HFFc6 (cell line): ENCODE measurements at places on chromosomes 13 and 19. TPM values are rescaled to one million over a fixed set of nuclear protein-coding genes. Genes with fewer than 3 reads are reported as not detected.

GSX1 gene
- total RNA-seq: not detected in 3 replicates

IFNL1 gene
- not detected in 3 replicates for total RNA-seq

KLK15 gene
- total RNA-seq: not detected in 3 replicates

- H3K27me3 ChIP-seq: no peaks in the 10 kb centered on the region; the same call in 1 of the 2 replicates
- H3K4me3 ChIP-seq: no peak overlapping the region
- H3K36me3 ChIP-seq: peaks cover 26% of the 10 kb centered on the region
- no peak for DNase-seq
- peaks cover 7% of the 10 kb centered on the region for H3K4me1 ChIP-seq
Observed at GRCh38 chr19:53057904-53058580, 13.5 kb downstream of the ERVV-2 start.

GRCh38 chr13:97245011-97245410 is 22.9 kb downstream of the MBNL2 start:
- H3K27me3 ChIP-seq: peaks cover 2% of the 10 kb centered on the region; the same call in 1 of the 2 replicates
- no peak for DNase-seq
- H3K4me3 ChIP-seq: no peak overlapping the region
- peaks cover 82% of the 10 kb centered on the region for H3K4me1 ChIP-seq

DNA sequence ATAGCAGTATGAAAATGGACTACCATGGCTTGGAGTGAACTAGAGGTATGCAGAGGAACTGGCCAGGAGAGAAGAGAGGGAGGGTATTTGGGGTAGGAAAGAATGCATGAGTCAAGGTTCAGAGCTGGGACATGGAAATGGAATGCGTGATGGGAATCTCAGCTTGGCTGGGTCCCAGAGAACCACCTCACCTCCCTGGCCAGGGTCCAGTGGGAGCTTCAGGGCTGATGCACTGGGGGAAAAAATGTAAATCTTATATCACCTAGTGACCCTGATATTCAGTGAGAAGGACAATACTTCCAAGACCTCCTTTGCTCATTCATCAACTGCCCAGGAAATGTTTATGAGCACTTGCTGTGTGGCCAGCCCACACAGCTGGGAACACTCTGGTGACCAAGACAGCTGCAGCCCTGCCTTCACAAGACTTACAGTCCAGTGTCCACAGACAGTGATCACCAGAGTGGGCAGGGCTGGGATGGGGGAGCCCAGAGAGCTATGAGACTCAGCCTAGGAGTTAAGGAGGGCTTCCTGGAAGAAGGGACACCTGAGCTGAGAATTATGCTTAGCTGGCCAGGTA is 12.8 kb downstream of the IGSF23 start:
- peaks cover 35% of the 10 kb centered on the region for H3K4me1 ChIP-seq
- peaks cover 2% of the 10 kb centered on the region for H3K27me3 ChIP-seq
- peak; percentile 93 for DNase-seq
- peaks cover 12% of the 10 kb centered on the region; the same call in 1 of the 2 replicates for H3K36me3 ChIP-seq
- peak overlapping the region; percentile 88 for H3K27ac ChIP-seq

GRCh38 chr13:109207622-109208021 is 578.2 kb downstream of the MYO16 start:
- peaks cover 50% of the 10 kb centered on the region for H3K4me1 ChIP-seq
- no peak for DNase-seq
- peaks cover 1% of the 10 kb centered on the region; the same call in 1 of the 2 replicates for H3K27me3 ChIP-seq
- no peaks in the 10 kb centered on the region for H3K36me3 ChIP-seq

- H3K36me3 ChIP-seq: no peaks in the 10 kb centered on the region; the same call in 1 of the 2 replicates
- no peak for DNase-seq
- peak overlapping the region; percentile 26; the same call in 1 of the 2 replicates for H3K27ac ChIP-seq
Observed at GRCh38 chr19:5020368-5020767, 51.5 kb downstream of the KDM4B start.

DNA sequence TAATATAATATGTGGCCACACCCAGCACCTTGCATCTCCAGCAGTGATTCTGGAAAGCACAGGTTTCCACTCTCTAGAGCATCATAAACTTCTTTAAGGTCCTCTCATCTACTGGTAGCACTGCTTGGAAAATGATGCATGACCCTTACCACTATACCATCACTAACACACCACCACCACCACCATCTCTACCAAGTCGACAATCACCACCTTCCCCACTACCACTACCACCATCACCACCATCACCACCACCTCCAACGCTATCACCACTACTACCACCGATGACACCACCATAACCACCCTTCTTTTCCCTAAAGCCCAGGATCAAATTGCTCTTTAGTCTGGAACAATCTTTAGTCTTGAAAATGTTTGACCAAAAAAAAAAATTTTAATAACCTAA is 390.4 kb downstream of the SUCLA2 start:
- H3K4me3 ChIP-seq: no peak overlapping the region
- H3K27ac ChIP-seq: no peak overlapping the region
- no peak for DNase-seq
- H3K4me1 ChIP-seq: no peaks in the 10 kb centered on the region
- H3K27me3 ChIP-seq: no peaks in the 10 kb centered on the region; the same call in 1 of the 2 replicates
- H3K36me3 ChIP-seq: no peaks in the 10 kb centered on the region

- H3K36me3 ChIP-seq: no peaks in the 10 kb centered on the region
Observed at GRCh38 chr13:22644941-22645340, 535.8 kb upstream of the SGCG start.

- no peak overlapping the region for H3K4me3 ChIP-seq
- DNase-seq: no peak
- no peaks in the 10 kb centered on the region for H3K4me1 ChIP-seq
- H3K27me3 ChIP-seq: no peaks in the 10 kb centered on the region
- H3K36me3 ChIP-seq: peaks cover 7% of the 10 kb centered on the region
- peak overlapping the region; percentile 48; the same call in 1 of the 2 replicates for H3K27ac ChIP-seq
Observed at GRCh38 chr13:72745260-72745659, 17.5 kb downstream of the BORA start.

GRCh38 chr19:34431681-34432402 is 3.7 kb downstream of the UBA2 start:
- no peak for DNase-seq
- peaks cover 35% of the 10 kb centered on the region for H3K4me1 ChIP-seq
- no peak overlapping the region for H3K4me3 ChIP-seq
- peaks cover 26% of the 10 kb centered on the region for H3K36me3 ChIP-seq
- peak overlapping the region; percentile 65; the same call in 1 of the 2 replicates for H3K27ac ChIP-seq

GRCh38 chr13:111387026-111387871 is 66.8 kb downstream of the TEX29 start:
- DNase-seq: no peak
- no peaks in the 10 kb centered on the region for H3K4me1 ChIP-seq
- peaks cover 4% of the 10 kb centered on the region; the same call in 1 of the 2 replicates for H3K27me3 ChIP-seq
- no peak overlapping the region for H3K4me3 ChIP-seq
